ENCODE measurements at places on chromosomes 2 and 18.

- DNase-seq = no peak
Measured at GRCh38 chr2:85936421-85937068, 47.8 kb upstream of the ST3GAL5 start.

DNA sequence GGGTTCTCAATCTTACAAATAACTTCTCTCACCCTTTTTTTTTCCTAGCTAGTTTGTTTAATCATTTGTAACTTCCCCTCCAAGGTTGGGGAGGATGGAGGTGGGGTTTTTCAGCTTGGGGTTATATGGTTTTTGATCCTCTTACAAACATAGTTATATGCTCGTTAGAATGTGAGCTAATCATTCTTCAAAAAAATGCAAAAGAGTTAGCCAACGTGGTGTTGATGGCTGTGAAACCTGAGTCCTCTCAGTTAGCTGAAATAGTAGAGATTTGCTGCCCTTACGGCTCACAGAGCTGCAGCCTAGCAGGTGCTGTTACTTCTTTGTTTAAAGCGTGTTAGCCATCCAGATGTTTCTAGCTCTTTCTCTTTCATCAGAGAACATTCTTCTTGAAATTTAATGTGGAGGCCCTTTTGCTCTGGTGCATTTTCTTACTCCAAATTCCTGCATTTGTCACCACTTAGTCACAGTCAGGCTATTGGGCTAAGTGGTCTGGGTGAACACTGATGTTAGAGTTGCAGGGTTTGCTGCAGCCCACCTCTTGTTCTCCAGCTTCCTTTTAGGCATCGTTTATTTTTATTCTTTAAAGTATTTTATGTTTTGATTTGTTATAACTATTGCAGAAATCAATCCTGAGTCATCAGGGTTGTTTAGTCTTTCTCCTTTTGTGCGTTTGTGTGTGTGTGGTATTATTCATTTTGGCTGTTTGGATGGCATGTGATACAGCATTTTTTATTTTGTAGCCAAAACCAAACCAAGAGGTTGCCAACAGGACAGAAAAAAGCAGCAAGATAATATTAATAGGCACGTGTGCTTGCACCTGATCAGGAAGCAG is 41.1 kb downstream of the LIMS1 start:
- DNase-seq = peak; percentile 42

DNA sequence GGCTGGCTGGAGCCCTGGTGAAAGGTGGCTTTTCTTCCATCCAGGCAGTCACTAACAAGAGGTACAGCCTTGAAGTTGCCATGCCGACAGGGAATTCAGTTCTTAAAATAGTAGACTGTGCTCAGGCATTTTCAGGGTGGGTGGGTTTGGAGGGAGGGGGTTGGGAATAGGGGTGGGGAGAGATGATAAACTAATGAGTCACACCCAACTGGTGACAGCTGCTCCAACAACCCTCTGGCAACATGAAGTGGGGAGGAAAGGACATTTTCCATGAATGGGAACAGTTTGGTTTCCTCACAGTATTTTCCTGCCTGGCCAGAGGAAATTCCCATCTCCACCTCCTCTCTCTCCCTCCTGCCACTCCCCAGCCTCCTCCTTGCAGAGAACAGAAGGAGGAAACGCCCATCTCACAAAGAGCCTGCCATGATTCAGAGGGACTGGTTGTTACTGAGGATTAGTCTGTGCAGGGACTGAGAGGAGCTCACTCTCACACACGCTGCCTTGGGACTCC is 113.0 kb upstream of the SLC1A4 start:
- DNase-seq = peak; percentile 55

- peak; percentile 64 for DNase-seq
Measured at GRCh38 chr2:241354668-241355658, 1.1 kb upstream of the FARP2 start.

- no peak for DNase-seq
Measured at GRCh38 chr18:78368726-78369125, 610.9 kb upstream of the SALL3 start.

GRCh38 chr2:142754182-142754581 is 123.3 kb upstream of the KYNU start:
- no peak for DNase-seq

DNA sequence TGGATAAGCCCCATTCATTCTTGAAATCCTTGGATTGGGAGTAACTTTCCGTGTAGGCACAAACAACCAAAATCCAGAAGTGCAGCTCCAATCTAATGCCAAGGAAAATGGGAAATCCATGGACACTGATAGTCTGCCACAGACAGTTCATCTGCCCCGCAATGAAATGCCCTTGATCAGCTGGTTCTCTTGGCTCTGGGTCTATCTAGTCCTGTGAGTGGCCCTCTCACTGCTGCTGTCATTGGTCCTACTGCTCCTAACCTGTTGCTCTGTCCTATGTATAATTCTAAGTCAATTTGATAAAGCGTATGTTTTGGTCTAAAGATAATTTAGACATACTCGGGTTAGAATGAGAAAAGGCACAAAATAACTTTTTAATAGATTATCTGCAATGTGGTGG is 13.7 kb upstream of the TMEM182 start:
- DNase-seq = no peak

GRCh38 chr18:51195451-51196117 is 1.9 kb downstream of the MEX3C start:
- DNase-seq = peak; percentile 92

- DNase-seq = no peak
Measured at GRCh38 chr2:120395221-120396012, 49.5 kb downstream of the INHBB start.

- DNase-seq = no peak
Measured at GRCh38 chr18:79698668-79699335, 19.2 kb downstream of the CTDP1 start.
